Bronchial epithelial cell (primary cell): ENCODE measurements at places on chromosomes 2 and 18.
A peak's percentile ranks its signal among the peaks of the same experiment; 100 is the strongest.

- DNase-seq: no peak
Observed at GRCh38 chr2:33278245-33278943, 198.1 kb upstream of the RASGRP3 start.

DNA sequence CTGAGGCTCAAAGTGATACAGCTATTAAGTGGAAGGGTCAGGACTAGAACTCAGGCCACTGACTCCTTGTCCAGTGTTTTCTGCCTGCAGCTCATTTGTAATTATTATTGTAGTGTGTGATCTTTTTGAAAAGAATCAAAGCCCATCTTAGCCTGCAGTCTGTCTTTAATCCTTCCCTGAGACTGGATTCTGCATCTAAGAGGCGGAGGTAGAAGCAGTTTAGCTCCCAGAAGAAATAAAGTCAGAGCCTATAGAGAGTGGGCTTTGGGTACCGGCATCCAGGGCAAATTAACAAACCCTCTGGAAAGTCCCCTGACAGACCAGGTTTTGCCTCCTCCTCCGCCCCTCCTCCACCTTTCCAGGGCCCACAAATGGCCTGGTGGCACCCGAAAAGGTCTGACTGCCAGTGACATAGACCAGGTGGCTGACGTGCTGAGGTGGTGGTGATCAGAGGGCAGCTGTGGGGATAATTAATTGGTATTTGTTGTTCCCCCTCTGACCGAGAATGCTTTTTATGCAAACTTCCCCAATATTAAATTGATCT, 2.2 kb upstream of the RAX start:
- DNase-seq: no peak

DNA sequence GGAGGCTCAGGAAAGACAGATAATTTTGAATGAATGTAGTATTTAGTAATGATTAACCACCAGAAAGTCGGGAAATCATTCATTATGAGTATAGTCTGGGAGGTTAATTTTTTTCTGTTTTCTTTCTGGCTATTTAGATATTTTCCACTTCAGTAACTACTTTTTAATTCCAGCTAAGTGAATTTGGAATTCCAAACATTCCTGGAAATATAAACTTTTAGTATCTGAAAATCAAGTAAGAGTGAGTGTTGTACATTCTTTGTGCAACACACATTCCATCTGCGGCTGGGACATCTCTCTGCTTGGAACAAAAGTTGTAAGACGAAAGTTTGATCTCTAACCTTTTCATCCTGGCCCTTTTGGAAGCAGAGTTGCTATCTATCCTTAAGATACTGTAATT, 275.7 kb upstream of the SPRED2 start:
- DNase-seq: no peak

GRCh38 chr2:72917138-72917876, at the start of gene EMX1:
TSS of gene EMX1 (plus strand) at chr2:72917519. CDS start at chr2:72917853, 334 bp downstream.
- peak; percentile 45 for DNase-seq

DNA sequence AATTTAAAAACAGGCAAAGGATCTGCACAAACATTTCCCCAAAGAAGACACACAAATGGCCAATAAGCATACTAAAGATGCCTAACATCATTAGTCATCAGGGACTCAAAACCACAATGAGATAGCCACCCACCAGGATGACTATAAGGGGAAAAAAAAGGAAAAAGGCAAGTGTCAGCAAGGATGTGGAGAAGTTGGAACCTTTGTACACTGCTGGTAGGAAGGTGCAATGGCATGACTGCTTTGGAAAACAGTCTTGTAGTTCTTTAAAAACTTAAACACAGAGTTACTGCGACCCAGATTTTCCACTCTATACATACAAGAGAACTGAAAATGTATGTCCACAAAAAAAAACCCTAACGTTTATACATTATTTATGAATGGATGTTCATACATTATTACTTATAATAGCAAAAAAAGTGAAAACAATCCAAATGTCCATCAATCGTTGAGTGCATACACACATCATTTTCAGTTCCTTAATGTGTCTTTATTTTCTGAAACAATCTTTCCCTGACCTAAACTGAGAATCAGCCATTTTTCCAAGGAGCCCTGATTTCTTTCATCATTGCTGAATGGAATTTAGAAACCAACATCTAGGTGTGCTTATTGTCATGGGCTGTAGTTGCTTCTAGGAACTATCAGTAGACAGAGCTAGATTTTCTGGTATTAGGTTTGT, 64.7 kb upstream of the TLK1 start:
- peak; percentile 98 for DNase-seq

DNA sequence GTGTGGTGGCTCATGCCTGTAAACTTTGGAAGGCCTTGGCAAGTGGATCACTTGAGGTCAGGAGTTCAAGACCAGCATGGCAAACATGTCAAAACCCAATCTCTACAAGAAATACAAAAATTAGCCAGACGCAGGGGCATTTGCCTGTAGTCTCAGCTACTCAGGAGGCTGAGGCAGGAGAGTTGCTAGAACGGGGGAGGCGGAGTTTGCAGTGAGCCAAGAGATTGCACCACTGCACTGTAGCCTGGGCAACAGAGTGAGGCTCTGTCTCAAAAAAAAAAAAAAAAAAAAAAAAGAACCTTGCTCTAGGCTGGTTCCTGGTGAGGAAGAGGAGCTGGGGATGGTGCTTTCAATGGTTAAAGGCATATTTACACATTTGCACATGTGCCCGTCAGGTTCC, 129.4 kb downstream of the LYPD6B start:
- DNase-seq: no peak

DNA sequence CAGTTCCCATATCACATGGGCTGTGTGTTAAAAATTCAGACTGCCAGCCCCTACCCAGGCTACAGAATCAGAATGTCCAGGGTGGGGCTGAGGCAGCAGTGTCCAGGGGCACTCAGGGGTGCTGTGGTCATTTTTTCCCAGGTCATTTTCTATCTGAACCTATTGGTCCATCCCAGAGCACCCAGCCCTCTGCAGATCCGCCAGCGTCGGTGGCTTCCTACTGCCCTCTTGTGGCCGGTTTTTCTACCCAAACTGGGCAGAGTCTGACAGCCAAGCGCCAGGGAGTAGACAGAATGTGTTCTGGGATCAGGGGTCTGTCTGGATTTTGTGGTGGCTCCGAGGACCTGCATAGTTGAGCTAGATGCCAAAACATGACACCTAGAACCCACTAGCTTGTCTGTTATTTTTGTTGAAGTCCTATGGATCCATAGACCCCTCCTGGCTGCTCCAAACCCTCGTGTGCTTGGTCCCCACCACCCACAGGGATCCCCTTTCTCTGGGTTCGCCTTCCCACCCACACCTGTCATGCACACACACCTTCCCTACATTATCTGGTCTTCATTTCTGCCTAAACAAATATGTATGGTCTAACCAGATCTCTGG, 34.1 kb upstream of the RMDN2 start:
- DNase-seq: peak; percentile 54

GRCh38 chr2:225515033-225515432, 115.5 kb downstream of the NYAP2 start:
- no peak for DNase-seq

- no peak for DNase-seq
Observed at GRCh38 chr2:169107645-169108044, 38.3 kb downstream of the DHRS9 start.

DNA sequence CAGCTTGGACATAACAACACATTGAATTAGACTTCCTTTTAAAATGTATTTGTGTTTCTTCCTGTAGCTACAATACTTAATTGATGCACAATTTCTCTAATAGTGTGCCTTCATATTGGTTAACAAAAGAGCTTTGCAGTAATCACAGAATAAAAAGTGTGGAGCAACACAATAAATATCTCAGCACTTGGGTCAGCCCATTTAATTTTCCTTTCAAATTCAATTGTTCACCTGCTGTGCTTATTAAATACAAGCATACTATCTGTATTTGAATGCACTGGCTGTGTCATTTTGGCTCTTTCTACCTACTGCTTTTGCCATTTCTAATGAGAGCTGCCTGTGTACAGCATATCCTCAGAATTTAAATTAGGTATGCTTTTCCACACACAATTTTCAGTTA, 1641.3 kb upstream of the SLC39A10 start:
- no peak for DNase-seq

- no peak for DNase-seq
Observed at GRCh38 chr2:213274143-213274542, 10.1 kb upstream of the SPAG16 start.

GRCh38 chr2:105038383-105039061, 653 bp downstream of the MRPS9 start:
- peak; percentile 22 for DNase-seq

- no peak for DNase-seq
Observed at GRCh38 chr18:63953811-63954210, 4.7 kb downstream of the HMSD start.

GRCh38 chr2:54955358-54956110, 94.7 kb downstream of the RTN4 start:
- DNase-seq: no peak

GRCh38 chr2:69914950-69915945, at the start of gene MXD1:
TSS of gene MXD1 (plus strand) at chr2:69915109. CDS start at chr2:69915331, 222 bp downstream.
- no peak for DNase-seq

GRCh38 chr18:28409811-28410210, 232.9 kb upstream of the CDH2 start:
- DNase-seq: no peak

DNA sequence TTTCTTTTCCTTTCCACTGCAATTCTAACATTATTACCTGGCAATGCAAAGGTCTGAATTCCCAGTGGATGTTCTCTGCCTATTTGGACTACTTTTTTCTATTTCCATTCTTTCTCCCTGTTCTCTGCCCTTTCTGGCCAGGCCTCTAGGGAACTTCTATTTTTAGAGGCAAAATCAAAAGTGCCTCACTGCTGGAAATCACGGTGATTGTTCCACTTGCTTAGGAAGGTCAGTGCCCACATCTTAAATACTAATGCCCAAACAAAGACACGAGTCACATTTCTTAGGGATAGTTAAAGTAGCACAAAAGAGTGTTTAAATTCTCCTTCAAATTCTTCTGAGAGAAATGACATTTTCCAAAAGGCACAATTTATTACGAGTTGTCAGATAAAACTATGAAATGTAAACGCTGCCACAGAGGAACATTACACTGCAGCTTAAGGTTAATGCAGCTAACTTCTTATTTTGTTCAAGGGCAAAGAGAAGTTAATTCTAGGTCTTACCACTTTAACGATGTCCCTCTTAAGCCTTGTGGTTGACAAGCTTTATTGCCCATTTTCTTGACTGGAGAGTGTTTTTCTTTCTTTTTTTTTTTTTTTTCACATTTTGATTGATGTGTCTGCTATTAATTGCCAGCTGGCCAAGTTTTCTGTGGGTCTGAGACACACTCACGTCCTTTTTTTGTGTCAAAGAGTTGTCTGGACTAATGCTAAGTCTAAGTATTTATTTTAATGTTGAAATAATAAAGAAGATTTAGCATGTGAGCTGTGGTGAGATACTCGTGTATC, 34.7 kb downstream of the ST6GAL2 start:
- no peak for DNase-seq

DNA sequence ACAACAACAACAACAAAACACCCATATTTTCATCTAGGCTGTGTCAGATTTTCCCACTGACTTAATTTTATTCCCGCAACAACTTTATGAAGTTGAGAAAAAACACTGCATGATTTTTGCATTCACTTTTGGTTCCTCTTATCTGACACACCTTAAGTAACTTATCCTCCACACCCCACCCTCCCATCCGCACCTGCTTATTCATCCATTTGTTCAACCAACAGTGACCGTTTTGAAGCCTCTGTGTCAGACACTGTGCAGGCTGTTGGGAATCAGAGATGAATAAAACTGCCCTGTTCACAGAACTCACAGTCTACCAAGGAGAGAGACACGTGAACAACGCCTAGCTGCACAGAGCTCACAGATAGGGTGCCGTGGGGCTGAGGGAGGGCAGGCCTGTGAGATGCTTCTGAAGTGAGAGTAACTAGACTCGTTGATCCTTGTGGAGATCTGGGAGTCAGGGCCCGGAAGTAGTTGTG, 7.4 kb downstream of the CNNM4 start:
- peak; percentile 26 for DNase-seq

GRCh38 chr2:81412681-81413080, 1108.1 kb upstream of the LRRTM1 start:
- DNase-seq: no peak

GRCh38 chr2:98519156-98519555, 74.5 kb downstream of the INPP4A start:
- no peak for DNase-seq

- peak; percentile 76 for DNase-seq
Observed at GRCh38 chr2:119218478-119219064, 5.1 kb upstream of the STEAP3 start.

- no peak for DNase-seq
Observed at GRCh38 chr18:50072146-50072545, 122.8 kb downstream of the MYO5B start.

- DNase-seq: no peak
Observed at GRCh38 chr2:13121096-13121495, 404.4 kb downstream of the TRIB2 start.

- DNase-seq: peak; percentile 9
Observed at GRCh38 chr2:210540471-210540870, 15.9 kb upstream of the CPS1 start.

DNA sequence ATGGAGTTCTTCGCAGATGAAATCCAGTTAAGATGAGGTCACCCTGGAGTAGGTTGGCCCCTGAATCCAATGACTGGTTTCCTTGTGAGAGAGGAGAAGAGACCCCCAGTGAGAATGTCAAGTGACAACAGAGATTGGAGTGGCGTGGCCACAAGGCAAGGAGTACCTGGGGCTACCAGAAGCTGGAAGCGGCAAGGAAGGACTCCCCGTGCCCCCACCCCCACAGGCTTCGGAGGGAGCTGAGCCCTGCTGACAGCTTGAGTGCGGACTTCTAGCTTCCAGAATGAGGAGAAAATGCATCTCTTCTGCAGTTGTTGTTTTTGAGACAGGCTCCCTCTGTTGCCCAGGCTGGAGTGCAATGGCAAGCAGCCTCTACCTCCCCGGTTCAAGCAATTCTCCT, 78.0 kb upstream of the HPCAL1 start:
- DNase-seq: no peak

DNA sequence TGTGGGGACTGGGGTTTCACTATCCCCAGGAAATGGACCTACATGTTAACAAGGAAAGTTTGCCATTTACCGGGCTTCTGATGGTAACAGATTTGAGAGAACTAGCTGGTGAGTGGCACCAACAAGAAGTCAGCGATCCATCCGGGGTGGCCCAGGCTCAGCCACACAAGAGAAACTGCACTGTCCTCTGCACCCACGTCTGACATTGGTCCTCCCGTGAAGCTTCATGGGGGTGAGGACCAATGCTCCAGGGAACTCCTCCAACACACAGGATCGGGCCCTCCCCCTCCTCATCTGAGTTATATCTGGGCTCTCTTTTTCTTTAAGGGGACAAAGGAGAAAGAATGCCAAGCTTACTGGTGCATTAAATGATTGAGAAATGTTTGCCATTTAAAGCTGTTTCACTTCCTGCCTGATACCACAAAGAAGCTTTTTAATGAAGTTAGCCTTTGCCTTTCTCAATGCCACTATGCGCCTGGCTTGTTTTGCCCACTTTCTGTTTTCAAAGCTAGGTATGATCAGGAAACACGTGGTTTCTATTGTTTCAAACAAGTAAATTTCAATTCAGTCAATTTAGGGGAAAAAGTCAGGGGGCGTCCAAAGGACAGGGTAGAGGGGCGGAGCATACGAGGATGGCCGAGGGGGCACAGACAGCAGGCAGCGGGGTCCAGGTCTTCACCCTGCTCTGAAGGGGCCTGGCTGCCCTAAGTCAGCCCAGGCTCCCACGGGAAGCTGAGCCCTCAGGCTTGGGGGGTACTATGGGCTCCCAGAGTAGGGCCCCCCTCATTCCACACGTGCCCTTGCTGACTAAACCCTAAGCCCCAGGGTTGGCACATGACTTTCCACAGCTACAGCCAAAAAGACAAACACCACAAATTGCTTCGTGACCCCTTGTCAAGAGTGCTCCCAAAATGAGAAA, 204.0 kb upstream of the ID2 start:
- DNase-seq: no peak

GRCh38 chr2:4992226-4992625, 700.0 kb upstream of the SOX11 start:
- no peak for DNase-seq

- no peak for DNase-seq
Observed at GRCh38 chr2:179266271-179266670, 1.6 kb upstream of the SESTD1 start.
